ENCODE measurements at places on chromosomes 5 and 9.

- DNase-seq: no peak
Observed at GRCh38 chr9:98839724-98840123, 32.3 kb downstream of the GALNT12 start.

DNA sequence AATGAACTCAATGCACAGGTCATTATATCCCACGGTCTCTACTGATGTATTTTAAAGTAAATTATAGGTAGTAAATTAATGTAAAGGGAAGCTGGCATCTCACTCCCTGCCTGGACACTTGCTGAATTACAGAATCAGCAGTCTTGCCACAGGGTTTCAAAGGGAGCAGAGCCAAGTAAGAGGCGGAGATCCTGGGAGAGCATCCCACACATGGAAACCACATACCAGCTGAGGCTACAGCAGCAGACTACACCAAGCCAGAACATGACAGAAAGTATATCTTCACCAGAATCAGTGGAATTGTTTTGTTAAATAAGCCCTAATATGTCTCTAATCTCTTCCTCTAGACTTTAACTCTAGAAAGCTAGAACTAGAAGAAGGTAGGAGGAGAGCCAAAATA lies 1689.2 kb upstream of the WWC1 start:
- no peak for DNase-seq

DNA sequence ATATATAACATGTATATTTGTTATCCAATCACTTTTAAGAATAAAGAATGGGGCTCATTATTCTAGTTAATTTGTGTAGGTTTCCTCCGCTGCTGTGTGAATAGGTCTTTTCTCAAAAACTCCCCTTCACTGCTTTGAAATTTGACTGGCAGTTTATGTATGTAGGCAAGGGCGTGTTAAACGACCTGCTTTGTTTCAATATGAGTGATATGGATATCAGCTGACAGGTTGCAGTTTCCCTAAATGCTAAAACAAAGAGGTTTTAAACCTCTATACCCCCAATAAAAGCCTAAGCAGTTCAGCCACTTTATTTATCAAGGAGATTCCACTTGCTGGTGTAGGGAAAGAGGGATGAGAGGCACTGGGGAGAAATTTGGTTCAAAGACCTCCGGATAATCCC lies 159.6 kb downstream of the TMEM167A start:
- no peak for DNase-seq

DNA sequence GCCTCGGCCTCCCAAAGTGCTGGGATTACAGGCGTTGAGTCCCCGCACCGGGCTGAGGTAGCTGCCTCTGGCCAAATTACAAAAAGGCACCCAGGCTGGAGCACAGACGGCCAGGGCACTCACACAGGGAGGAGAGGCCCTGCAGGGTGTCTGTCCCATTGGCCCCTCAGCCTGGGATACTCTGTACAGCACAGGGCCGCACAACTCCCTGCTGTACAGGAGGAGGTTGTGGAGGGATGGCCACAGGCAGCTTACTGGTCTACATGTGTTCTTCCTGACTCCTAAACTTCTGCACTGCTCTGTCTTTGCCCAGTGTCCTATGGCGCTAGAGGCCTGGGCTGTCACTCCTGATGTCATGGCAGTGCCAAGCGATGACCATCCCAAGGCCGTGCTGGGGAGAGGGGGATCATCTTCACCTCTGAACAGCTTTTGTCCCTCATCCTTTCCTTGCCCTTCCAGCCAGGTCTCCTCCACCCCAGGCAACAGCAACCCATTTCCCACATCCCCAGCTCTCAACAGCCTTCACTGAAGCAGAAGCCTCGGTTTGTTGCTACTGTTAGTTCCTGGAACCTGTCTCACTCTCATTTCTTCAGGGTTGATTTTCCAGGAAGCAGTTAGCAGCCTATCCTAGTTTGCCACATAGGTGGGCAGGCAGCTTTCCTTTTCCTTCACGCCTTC lies 1.8 kb upstream of the CNOT6 start:
- DNase-seq: no peak

DNA sequence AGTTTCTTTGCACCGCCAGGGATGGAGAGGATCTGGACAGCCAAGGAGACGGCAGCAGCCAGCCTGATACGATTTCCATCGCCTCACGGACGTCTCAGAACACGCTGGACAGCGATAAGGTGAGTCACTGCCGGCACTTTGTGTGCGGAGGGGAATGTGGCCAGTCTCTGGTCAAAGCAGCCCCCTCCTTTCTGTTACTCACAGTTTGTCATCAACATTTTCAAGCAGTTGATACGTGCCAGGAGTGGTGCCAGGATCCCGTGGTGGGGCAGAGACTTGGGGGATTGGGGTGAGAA lies 175.1 kb upstream of the OTULINL start:
- no peak for DNase-seq

DNA sequence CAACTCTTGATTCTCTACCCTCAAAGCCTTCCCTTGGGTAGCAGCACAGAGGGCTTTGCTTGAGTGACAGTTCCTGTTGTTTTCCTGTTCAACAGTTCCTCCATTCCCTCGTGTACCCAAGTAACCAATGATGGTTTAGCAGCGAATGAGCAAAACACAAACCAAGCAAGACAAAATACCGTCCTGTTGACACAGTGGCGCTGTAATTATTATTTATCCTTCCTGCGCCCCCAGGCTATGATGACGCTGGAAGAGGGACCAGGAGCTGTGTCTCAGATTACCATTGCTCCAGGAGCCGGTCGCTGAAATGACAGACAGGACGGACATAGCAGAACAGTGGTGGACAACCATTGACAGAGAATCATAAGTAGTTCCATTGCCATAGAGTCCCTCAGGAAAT lies 154.8 kb downstream of the GADD45G start:
- no peak for DNase-seq

- DNase-seq: no peak
Observed at GRCh38 chr9:121662359-121662758, 10.9 kb downstream of the DAB2IP start.

GRCh38 chr5:143551820-143552251 lies 148.3 kb upstream of the NR3C1 start:
- DNase-seq: no peak

- no peak for DNase-seq
Observed at GRCh38 chr5:139105621-139106071, 92.5 kb downstream of the SIL1 start.

GRCh38 chr9:136140046-136140445 lies 21.4 kb upstream of the TMEM250 start:
- no peak for DNase-seq

DNA sequence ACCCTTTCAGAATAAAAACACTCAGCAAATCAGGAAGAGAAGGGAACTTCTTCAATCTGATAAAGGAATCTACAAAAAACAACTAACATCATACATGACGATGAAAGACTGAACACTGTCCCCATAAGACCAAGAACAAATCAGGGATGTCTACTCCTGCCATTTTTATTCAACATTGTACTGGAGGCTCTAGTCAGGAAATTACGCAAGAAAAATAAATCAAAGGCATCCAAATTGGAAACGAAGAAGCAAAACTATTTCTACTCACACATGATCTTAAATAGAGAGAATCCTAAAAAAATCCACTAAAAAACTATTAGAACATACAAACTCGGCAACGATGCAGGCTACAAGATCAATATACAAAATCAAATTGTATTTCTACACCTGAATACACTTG lies 42.3 kb downstream of the IPPK start:
- DNase-seq: no peak

GRCh38 chr5:16450163-16450562 lies 15.4 kb downstream of the ZNF622 start:
- no peak for DNase-seq

GRCh38 chr9:121206516-121207370 lies 5.1 kb upstream of the RAB14 start:
- DNase-seq: peak; percentile 22

- DNase-seq: peak; percentile 24
Observed at GRCh38 chr5:160118349-160119141, 705 bp downstream of the PWWP2A start.

GRCh38 chr5:43065387-43065947 lies 25.3 kb upstream of the ANXA2R start:
- peak; percentile 27 for DNase-seq

GRCh38 chr5:150164211-150164980 lies 2.2 kb upstream of the CDX1 start:
- DNase-seq: no peak

GRCh38 chr9:120862452-120862851 lies 14.5 kb downstream of the PHF19 start:
- DNase-seq: no peak

DNA sequence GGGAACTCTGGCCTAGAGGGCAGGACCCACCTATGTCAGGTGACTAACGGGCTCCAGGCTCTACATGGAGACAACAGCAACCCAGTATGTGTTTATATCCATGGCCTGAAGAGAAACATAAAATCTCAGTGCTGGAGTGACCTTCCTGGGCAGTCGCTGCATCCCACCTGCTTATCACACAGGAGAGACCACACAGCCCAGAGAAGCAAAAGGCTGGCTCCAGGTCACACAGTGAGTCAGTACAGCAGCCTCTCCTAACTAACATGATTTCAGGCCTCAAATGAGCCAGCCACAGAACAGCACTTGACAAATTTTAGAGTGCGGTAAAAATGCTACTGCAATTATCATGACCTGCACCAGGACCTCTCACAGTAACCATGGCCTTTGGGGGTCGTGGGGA lies 54.0 kb upstream of the TGFBR1 start:
- no peak for DNase-seq

DNA sequence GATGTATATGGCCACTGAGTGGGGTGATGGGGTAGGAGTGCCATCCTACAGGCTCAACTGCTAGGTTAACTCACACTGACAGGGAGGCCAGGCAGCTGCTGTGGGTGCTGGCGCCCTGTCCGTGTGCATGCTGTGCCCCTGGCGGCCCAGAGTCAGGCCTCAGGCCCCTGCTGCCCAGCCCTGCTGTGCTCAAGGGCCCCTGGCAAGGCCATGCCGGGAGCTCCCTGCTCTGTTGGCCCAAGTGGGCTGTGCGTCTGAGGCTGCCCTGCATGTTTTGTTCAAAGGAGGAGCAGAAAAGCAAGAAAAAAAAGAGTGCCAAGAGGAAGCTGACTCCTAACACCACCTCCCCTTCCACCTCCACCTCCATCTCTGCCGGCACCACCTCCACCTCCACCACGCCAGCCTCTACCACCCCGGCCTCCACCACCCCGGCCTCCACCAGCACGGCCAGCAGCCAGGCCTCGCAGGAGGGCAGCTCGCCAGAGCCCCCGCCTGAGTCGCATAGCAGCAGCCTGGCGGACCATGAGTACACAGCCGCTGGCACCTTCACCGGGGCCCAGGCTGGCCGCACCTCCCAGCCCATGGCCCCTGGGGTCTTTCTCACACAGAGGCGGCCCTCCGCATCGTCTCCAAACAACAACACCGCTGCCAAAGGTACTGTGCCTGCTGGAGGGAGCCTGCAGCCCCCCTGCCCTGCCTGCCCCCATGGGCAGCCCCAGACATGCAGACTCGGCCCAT lies 100.1 kb downstream of the PHF2 start:
- no peak for DNase-seq

- no peak for DNase-seq
Observed at GRCh38 chr5:16178745-16179372, 732 bp downstream of the MARCHF11 start.

GRCh38 chr5:119655061-119655460 lies 25.7 kb downstream of the FAM170A start:
- peak; percentile 5 for DNase-seq

- no peak for DNase-seq
Observed at GRCh38 chr5:96537386-96537785, 104.3 kb upstream of the PCSK1 start.

DNA sequence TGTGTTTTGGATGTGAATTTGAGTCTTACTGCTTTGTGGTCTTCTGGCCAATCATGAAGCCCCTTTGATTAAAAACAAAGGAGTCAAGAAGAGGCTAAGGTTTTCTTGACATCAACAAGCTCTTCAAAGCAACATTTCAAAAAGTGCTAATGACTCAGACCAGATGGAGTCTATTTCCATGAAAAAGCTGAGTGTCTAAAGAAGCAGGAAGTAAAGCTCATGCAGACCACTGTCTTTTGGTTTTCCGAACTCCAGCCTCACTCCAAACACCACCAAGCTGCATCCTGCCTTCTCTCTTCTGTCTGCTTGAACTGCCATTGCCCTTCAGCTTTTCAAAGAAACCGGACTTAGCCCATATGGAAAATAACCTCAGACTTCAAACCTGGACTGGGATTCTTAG lies 115.2 kb downstream of the PRDM6 start:
- no peak for DNase-seq

DNA sequence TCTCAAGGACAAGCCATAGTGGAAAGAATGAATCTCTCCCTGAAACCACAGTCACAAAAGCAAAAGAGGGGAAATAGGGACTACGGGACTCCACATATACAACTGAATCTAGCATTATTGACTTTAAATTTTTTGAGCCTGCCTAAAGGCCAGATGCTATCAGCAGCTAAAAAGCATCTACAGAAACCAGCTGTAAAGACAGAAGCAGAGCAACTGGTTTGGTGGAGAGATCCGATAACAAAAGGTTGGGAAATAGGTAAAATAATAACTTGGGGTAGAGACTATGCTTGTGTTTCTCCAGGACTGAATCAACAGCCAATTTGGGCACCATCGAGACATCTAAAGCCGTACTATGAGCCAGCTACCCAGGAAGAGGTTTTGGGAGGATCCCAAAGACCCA lies 281.2 kb downstream of the CDH18 start:
- DNase-seq: no peak

GRCh38 chr5:55250064-55250463 lies 16.7 kb upstream of the CCNO start:
- DNase-seq: no peak

GRCh38 chr9:114552706-114553105 lies 34.9 kb upstream of the ATP6V1G1 start:
- DNase-seq: no peak

GRCh38 chr5:36690041-36690961 lies 83.9 kb downstream of the SLC1A3 start:
- DNase-seq: peak; percentile 70

DNA sequence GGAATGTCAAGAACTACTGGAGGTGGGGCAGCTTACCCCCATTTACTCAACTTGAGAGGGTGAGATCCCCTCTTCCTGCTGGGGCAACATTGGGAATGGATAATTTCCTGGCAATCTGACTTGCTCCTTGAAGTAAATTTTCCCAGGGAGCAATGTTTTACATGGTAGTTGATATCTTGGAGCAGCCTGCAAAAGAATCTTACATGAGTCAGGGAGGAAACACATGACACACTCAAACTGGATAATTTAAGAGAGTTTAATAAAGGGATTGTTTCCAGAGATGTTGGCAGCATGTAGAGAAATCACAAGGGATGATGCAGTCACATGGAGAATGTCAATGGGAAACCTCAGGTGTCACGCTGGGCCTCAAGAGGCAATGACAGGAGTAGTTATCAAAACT lies 212.5 kb downstream of the GAS1 start:
- no peak for DNase-seq
